ENCODE measurements at places on chromosomes 2 and 18. TPM values are rescaled to one million over a fixed set of nuclear protein-coding genes. Genes with fewer than 3 reads are reported as not detected.

The SRD5A2 gene
- not detected for total RNA-seq

The AGAP1 gene
- total RNA-seq: 7.9 TPM

The BMP10 gene
- total RNA-seq: not detected

The SLC16A14 gene
- total RNA-seq: 6.2 TPM

The KCNIP3 gene
- 0.13 TPM for total RNA-seq

The FARSB gene
- 10.1 TPM for total RNA-seq

The C2orf66 gene
- total RNA-seq: 0.19 TPM

All from aortic smooth muscle cell (primary cell).